Small intestine (tissue), 16 donors: ENCODE measurements at places on chromosomes 2 and 18.

DNA sequence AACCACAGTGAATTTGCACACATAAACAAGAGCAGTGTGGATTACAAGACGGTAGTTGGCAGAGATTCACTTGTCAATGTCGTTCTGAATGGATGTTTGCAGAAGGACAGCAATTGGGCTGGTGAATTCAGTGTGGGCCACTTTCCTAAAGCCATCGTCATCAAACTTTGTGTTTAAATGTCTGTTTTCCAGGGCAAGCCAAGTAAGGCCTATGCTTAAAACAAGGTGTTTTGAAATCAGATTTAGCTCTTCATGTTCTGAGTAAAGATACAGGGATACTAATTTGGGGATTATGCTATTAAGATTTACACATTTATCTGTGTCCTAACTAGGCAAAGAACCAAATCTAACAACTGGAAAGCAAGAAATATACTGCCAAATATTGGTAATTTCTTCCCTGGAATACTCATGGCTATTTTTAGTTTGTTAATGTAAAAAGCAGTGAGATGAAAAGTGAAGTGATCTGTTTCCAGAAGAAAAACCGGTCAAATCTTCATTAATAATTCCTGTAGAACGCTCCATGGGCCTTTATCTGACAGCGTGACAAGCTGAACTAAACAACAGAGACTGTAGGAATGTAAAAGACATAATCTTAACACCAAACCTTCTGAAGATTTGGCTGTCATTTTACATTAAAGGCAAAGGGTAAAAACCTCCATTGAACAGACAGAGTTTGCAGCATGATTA lies 175.7 kb downstream of the ICOS start:
- no peak for DNase-seq

- peak; percentile 66 for DNase-seq
These were observed 175.2 kb downstream of the TGIF1 start for GRCh38 chr18:3624935-3625741.

DNA sequence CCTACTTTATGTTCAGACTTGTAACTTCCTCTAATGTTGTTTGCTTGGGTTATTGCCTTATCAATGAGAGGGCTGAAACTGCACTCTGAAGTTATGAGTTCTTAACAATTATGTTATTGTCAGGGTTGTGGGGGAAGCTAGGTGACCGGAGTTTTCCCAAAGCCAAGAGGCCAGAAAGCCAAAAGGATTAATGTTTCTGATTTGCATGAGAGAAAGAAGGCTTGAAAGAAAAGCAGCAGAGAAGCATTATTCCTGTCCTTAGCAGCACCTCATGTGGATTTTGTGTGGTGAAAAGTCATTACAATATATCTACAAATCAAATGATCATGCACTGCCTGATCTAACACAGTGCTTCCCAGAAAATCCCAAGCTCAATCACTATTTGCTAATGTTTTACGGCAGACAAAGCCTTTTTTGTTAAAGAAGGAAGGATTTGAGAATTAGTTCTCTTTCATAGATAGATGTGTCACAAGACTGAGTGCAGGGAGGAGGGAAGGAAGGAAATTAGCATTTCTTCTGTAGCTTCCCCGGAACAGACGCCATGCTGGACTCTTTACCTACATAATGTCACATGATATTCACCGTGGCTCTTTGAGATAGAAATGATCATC lies 203.2 kb downstream of the ALK start:
- no peak for DNase-seq

- DNase-seq = no peak
These were observed 58.3 kb downstream of the ZNF532 start for GRCh38 chr18:58922995-58923394.

GRCh38 chr2:120419073-120419472 lies 73.1 kb downstream of the INHBB start:
- no peak for DNase-seq

GRCh38 chr2:118202707-118203303 lies 114.5 kb downstream of the INSIG2 start:
- peak; percentile 34 for DNase-seq

DNA sequence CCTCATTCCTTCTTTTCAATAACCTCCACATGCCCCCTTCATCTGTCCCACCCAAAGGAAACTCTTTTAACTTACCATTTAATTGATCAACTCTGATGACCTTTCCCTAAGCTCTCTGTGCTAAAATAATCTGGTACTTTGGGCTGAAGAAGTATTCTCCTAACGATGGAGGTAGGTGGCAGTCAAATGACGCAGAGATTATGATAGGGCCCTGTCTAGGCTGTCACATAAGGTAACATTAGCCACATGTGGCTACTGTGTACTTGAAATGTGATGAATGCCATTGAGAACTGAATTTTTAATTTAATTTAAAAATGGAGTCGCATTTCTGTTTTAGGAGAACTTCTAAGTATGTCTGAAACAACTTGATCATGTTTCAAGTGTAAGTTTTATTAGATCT lies 140.5 kb upstream of the TNP1 start:
- DNase-seq = no peak

- DNase-seq = no peak
These were observed 64.5 kb downstream of the TWIST2 start for GRCh38 chr2:238912228-238912915.

DNA sequence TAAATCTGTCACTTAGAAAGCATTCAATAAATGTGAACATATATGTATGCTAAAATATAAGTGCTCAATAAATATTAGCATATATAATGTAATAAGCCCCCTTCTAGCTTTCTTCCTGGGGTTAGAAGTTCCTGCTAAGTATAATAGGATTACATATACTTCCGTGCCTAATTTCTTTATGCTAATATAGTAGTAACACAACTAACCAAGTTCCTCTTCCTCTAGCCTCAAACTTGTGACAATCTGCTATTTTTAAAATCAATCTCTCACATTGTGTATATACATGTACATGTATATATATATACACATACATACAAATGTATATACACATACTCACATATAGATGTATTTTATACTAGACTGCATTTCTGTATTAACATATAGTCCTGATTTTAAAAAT lies 32.2 kb downstream of the TLK1 start:
- DNase-seq = no peak

- no peak for DNase-seq
These were observed 19.0 kb downstream of the DYM start for GRCh38 chr18:49441338-49441938.

- peak; percentile 48 for DNase-seq
These were observed 1.5 kb upstream of the INHBB start for GRCh38 chr2:120344214-120344975.

GRCh38 chr2:212905640-212906201 lies 245.7 kb downstream of the IKZF2 start:
- DNase-seq = no peak

DNA sequence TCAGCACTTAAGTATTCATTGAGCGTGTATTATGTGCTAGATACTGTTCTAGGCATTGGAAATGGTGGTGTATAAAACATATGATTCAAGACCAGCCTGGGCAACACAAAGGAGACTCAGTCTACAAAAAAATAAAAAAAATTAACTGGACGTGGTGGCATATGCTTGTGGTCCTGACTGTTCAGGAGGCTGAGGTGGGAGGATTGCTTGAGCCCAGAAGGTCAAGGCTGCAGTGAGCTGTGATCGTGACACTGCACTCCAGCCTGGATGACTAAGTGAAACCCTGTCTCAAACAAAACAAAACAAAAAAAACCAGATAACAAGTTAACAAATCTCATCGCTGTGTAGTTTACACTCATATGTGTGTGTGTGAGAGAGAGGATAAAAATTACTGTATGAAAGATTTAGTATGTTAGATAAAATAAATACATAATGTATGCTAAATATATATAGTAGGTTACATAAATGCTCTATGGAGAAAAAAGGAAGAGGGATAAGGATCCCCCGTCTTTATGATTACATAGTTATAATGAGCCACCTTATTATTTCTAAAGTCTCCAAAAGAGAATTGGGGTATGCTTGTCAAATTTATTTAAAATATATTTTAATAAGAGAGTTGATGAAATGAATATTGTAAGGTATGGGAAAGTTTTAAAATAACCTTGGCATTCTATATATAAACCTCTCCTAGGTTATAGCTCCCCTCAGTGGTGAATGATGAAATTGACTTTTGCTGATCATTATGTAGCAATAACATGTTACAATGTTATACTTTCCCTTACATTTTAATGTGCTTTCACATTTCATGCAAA lies 69.2 kb downstream of the EHBP1 start:
- DNase-seq = peak; percentile 59

DNA sequence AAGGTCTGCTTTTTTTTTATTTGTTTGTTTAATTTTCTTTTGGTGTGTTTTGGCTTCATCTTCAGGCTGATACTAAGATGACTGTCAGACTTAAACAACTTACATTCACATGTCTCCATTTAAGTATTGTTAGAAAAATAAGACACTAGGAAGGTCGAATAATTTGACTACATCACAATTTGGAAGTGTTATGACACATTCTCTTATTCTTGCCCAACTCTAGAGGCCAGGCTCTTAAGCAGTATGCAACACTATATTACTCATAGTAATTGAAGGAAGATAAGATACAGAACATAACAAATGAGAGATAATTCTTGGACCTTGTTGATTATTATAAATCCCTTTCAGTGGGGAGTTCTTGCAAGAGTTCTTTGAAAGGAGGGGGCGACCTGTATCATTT lies 295.3 kb upstream of the COL3A1 start:
- DNase-seq = no peak

DNA sequence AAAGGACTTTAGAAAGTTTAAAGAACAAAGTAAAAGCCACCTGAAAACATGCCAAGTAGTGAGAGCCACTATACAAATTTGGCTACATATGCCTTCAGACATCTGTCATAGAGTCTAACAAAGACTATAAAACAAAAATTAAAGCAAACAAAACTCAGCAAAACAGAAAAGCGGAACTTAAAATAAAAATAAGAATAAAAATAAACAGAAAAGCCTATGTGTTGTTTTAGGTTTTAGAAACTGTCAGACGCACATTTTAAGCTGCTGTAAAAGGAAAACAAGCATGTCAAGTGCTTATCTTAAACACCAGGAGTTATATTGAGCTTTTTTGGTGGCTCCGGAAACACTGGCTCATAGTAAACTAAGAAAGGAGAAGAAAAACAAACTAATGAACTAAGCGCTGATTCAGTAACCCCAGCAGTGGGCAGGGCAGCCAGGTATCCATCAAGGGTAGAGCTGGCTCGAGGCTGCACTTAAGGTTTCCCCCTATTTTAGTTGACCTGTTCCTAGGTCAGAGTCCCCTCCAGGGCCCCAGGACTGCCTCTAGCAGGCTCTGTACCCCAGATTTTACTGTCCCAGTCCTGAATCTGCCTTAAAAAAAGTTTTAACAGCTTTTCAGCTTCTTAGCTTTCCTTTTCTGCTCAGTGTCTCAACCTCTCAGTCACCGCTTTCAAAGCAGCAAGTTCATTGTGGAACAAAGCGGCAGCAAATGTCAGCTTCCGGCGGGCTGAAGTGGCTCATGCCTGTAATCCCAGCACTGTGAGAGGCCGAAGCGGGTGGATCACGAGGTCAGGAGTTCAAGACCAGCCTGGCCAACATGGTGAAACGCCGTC lies 15.4 kb upstream of the RMC1 start:
- DNase-seq = no peak
